ENCODE measurements at places on chromosomes 1 and 21. TPM values are rescaled to one million over a fixed set of nuclear protein-coding genes. Genes with fewer than 3 reads are reported as not detected.

NR0B2 gene
- total RNA-seq, result not detected

SPATC1L gene
- 0.15 TPM for total RNA-seq

PHLDA3 gene
- 159 TPM for total RNA-seq

ADAM30 gene
- not detected for total RNA-seq

ALG14 gene
- 3.5 TPM for total RNA-seq

B3GALT5 gene
- 0.18 TPM for total RNA-seq

ZNF648 gene
- not detected for total RNA-seq

TAF1A gene
- total RNA-seq, result 7.6 TPM

KIF21B gene
- 2.2 TPM for total RNA-seq

TSTD1 gene
- 0.25 TPM for total RNA-seq

Data from A549 treated with Mapracorat at 1 μM for 4 hours (cell line).